ENCODE measurements at places on chromosomes 6 and 20. TPM values are rescaled to one million over a fixed set of nuclear protein-coding genes. Genes with fewer than 3 reads are reported as not detected.
A peak's percentile ranks its signal among the peaks of the same experiment; 100 is the strongest.

DNA sequence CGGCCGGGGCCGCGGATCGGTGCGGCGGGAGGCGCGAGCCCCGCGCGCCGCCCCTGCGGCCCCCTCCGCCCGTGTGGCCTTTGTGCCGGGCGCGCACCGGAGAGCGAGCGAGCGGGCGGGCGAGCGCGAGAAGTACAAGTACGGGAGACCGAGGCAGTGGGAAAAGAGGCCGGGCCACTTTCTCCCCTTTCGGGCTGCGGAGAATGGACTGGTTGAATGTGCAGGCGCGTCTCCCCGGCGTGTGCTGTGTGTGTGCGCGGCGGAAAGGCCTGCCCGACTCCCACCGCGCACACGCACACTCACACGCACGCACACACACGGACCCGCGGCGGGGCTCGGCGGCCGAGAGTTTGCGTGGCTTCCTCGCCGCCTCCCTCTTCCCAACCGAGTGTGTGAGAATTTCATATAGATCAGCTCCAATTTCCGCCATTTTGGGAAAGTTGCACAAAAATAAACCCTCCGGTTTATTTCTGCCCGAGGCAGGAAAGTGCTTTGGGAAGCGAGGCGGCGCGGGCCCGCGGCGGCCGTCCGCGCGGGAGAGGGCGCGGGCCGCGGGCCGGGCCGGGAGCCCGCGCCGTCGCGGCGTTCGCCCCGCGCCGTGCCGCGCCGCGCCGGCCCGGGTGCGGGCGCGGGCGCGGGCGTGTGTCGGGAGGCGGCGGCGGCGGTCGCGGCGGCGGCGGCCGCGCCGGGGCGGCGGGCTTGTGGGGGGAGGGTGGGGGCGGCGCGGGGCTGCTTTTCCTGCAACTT lies 1.1 kb downstream of the L3MBTL3 start:
- peak; percentile 32 for DNase-seq

DNA sequence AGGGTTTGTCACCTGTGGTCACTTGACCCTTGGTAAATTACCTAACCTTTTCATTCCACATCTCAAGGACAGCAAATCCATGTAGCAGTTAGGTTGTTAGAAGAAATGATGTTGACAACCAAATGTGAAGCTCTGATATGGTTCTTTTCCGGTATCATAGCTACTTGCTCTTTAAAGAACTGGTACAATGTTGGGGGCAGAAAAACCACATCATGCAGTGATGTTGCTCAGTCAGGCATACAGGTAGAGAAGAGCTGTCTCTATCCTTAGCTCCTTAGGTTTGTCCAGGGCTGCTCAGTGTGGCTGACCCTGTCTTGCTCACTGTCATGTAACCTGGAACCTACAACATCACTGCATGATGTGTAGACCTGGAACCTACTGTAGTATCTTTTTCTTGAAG lies 135.5 kb downstream of the LRRC1 start:
- DNase-seq, result no peak

GRCh38 chr20:58618351-58619076 lies 32.6 kb upstream of the STX16 start:
- DNase-seq, result no peak

DNA sequence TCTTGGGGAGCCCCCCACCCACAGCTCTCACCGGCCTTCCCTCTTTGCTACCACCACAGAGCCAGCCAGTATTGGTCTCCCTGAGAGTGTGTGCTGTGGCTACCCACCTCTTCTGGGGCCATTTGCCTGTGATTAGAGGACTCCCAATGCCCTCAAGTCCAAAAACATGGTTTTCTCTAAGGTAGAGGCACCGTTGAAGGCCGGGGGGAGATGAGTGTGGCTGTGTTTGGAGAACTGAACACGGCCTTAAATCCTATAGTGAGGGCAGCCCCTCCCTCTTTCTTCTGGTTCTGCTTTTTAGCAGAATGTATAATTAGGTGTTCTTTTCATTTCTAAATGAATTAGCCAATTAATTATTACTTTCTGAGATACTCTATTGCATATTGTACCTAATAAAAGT lies 2.5 kb downstream of the CCR6 start:
- no peak for DNase-seq

DNA sequence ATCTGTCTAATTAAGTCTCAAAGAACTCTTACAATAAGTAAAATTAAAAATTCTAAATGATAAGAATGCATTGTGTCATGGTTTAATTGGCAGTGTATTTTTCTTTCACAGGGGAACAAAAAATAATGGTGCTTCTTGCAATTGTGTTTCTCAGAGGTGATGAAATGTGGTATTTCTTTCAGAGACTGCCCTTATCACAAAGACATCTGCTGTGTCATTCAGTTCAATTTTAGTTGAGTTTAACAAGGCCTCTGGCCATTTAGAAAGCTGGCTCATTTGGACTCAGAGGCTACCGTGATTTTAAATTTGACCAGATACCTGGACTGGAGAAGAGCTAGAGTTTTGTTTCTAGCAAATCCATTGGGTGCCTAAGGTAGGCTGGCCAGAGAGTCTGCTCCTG lies 23.6 kb upstream of the ZNF831 start:
- no peak for DNase-seq

GRCh38 chr6:143213859-143214376 lies 153.2 kb downstream of the AIG1 start:
- no peak for DNase-seq

DNA sequence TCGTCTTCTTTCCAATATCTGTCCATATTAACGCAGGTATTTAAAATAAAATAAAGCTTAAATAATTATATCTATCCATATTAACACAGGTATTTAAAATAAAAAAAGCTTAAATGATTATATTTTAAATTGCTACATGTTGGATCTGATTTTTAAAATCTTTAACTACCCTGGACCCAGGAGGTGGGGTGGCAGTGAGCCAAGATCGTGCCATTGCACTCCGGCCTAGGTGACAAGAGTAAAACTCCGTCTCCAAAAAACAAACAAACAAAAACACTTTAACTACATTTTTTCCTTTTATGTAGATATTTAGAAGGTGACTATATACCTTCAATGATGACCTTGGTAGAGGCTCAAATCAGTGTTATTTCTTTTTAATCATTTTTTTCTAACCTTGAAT lies 211.9 kb downstream of the GRIK2 start:
- no peak for DNase-seq

- peak; percentile 15 for DNase-seq
These were observed 4.9 kb upstream of the PTGIS start for GRCh38 chr20:49572857-49573256.

- no peak for DNase-seq
These were observed 1.0 kb upstream of the TGM6 start for GRCh38 chr20:2379511-2380229.

DNA sequence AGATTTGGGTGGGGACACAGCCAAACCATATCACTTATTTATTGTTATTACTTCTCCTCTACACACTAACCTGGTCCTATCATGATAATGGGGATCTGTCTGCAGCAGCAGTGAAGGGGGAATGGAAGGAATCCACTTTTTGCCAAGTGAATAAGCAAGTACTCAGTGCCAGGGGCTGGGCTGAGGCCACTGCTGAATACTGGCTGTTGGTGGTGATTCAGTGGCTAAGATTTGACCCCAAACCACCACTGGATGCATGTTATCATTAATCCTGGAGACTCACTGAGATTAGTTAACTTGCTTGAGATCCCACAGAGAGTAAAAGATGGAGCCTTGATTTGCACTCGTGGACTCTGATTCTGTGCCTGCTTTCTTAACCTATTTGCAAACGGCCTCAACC lies 127.7 kb downstream of the TSHZ2 start:
- DNase-seq, result no peak

- no peak for DNase-seq
These were observed 59.4 kb upstream of the CCDC167 start for GRCh38 chr6:37559050-37559449.

Gene DEFB132
- total RNA-seq, result not detected

Gene COL11A2
- total RNA-seq, result 0.59 TPM

DNA sequence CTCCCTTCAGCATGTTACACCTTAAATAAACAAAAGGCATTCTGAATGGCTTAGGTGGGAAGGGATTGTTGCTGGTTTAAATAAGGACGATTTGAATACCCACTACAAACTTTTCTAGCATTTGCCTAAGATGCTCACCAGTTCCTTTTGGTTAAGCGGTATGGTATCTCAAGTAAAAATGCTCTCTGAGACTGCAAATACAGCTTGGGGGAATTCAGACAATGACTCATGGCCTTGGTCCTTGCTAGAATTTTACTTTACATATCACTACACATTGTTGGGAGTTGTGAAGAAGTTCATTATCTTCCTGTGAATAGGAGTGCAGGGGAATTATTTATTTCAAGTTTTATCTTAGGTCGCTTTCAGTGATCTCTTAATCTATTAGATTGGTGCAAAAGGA lies 670.7 kb downstream of the UTRN start:
- no peak for DNase-seq

GRCh38 chr6:170296746-170297575 lies 6.1 kb upstream of the DLL1 start:
- no peak for DNase-seq

Gene PPIL4
- total RNA-seq, result 10.2 TPM

Gene BPIFB4
- total RNA-seq, result not detected

DNA sequence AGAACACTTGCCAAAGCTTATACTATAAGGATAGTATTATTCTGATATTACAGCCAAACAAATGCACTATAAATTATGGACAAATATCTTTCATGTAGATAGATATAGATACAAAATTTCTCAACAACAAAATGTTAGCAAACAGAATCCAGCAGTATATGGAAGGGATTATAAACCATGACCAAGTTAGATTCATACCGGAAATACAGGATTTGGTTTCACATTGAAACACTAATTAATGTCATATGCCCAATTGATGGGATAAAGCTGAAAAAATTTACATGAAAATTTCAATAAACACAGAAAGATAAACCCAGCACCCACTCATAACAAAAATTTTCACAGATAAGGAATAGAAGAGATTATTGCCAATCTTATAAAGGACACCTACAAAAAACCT lies 770.3 kb upstream of the SLC35B3 start:
- no peak for DNase-seq

Gene STX7
- 22.3 TPM for total RNA-seq

Gene NNAT
- not detected for total RNA-seq

Gene CD93
- total RNA-seq, result 94.2 TPM

DNA sequence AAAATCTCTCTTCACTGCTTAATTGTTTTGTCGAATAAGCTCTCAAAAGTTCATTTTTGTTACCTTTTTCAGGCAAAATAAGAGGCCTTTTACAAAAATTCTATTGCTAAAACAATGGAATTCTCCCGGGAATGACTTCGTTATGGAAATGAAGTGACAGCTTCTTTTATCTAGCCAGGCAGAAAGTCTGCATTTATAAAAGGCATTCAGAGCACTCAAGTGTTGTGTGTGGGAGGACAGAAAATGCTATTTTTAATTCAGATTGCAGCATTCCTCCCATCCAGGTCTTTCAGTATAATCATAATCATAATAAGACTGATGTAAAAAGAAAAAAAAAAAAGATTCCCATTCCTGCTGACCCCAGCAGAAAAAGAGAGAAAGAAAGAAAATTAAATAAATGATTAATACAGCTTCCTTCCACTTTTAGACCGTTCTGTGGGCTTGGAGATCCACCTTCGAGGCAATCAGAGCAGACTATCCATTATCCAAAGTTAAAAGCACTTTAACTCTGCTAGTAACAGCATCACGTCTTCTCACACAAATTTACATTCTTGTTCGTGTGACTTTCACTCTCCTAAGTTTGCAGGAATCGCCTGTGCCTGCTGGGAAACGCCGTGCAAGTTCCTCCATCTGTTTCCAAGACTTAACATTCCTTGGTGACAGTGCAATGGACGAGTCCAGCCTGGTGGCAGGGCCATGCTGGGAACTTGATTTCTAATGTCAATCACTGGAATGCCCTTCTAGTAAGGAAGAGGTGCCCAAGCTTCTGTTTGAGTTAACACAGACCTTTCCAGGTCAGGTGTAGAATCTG lies 258.8 kb downstream of the GMPR start:
- no peak for DNase-seq

DNA sequence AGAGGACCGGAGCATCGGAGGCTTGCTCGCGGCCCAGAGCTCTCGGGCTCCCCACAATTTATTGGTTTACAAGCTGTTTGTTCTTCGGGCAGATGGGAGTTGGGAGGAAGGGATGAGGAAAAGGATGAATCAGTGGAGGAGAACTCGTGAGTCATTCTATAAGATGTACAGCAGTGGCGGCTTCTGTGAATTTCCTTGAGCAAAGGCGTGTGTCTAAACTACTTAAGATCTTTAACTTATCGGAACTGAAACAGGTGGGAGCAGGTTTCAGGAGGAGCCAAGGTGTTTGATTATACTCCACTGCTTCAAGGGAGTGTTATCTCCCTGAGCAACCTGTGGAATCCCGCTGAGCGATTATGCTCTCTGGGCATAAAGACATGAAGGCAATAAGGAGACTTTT lies 50.5 kb upstream of the IBTK start:
- no peak for DNase-seq

- DNase-seq, result no peak
These were observed 7.3 kb upstream of the SNTA1 start for GRCh38 chr20:33450867-33451266.

DNA sequence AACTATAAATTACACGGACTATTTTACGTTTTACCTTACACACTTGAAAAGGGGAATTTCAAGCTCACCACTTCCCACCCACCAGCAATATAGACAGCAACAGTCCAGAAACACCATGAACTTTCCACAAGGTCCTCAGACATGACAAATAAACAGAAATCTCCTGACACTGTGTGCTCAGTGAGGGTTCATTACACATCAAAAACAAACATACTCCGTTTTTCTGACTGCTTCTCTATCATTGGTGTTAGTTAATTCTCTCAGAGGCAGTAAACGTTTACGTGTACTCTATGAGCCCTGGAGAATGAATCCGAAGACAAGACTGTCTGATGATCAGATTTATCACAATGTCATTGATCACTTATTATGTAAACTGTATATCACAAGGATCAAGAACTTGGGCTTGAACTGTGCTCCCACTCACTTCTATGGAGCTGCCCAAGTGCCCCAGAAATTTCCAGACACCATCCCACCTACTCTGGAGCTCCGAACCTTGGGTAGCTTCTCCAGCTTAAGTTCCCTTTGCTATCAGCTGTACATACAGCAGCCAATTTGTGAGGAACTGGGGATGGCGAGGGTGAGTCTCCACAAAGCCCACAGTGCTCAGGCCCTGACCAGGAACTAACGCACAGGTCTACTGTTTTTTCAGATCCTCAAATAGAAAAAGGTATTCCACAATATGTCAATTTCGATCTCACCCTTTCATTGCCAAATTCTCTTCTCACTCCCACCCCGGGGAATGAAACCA lies 86.0 kb downstream of the ALDH8A1 start:
- DNase-seq, result no peak

GRCh38 chr6:29723262-29723665 lies at the start of gene HLA-F:
HLA-F (plus strand) TSS chr6:29723434; CDS start chr6:29723464, 30 bp downstream.
- peak; percentile 93 for DNase-seq

DNA sequence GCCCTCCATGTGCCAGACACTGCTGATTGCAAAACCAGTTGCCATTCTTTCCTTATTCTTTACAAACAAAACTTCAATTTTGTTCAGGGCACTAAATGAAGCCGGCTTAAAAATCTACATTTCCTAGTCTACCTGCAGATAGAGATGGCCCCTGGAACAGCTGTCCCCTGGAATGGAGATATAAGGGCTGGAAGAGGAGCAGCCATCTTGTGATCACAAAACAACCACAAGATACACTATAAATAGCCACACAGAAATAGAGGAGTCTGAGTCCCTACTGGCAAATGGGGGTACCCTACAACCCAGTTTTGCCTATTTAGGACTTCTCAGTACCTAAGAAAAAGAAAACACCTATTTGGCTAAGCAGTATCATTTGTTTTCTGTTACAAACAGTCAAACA lies 115.9 kb upstream of the BEND6 start:
- no peak for DNase-seq

Gene TP53TG5
- 1.9 TPM for total RNA-seq

Data from uterus (tissue), 4 donors.